ENCODE measurements at places on chromosomes 3 and 15.

DNA sequence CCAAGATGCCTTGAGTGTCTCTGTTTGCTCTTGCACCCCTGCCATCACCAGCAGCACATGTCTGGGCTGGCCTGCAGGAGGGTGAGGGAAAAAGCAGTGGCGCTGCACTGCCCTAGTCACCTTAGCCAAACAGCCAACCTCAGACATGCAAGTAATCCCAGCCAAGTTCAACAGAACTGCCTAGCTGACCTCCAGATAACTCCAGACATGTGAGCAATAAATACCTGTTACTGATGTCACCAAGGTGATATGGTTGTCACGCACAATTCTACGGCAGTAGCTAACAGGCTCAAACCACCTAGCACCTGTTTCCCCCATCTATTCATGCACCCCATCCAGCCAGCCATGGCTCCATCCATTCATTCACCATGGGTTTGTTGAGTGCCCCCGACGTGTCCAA is 99.9 kb downstream of the SRGAP3 start:
- no peak for DNase-seq

- no peak for DNase-seq
Measured at GRCh38 chr15:93428807-93429351, 339.9 kb upstream of the RGMA start.

DNA sequence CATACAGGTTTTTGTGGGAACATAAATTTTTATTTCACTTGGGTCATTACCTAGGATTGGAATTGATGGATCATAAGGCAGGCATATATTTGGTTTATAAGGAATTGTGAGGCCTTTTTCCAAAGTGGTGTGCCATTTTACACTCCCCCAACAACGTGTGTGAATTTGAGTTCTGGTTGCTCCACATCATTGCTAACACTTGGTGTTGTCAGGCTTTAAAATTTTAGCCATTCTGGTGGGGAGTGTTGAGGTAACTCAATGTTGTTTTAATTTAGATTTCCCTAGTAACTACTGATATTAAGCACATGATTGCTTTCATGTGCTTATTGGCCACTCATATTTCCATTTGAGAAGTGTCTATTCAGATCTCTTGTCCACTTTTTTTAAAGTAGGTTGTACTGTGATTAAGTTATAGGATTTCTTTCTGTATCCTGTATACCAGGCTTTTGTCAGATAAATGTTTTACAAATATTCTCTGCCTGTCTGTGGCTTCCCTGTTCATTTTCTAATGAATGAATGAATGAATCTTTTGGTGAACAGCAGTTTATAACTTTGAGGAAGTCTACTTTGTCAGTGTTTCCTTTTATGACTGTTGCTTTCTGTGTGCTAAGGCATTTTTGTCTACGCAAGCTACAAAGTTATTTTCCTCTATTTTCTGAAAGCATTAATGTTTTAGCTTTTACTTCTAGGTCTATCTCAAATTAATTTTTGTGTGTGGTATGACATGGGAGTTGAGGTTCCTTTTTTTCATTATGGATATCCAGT is 17.9 kb upstream of the NR2C2 start:
- no peak for DNase-seq

DNA sequence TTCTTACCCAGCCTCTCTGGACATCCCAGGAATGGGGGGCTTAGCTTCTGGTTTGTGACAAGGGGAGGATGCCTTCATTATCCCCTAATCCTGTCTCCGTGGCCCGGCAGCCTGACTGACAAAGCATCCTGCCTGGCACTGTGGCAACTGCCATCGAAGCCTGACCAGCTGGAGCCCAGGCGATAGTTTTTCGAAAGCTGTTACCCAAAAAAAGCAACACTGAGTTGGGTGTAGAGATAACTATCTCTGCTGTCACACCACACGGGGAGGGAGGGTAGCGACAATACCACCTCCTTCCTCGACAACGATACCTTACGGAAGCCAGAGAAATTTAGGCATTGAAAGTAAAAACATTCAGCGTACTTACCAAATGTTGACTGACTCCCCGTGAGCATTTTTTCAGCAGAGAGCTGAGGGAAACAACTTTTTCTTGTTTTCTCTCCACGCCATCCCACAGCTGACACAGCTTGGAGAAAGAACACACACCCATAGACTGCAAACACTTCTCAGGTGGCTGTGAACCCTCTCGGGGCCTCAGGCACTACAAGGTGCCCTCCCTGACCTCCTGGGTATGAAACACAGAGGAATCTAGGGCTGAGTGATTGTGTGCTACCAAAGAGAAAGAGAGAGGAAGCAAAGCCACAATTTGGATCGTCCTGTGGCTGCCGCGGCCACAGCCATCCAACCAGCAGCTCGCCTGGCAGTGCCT is 361.9 kb upstream of the ICE2 start:
- DNase-seq, result no peak

- DNase-seq, result no peak
Measured at GRCh38 chr3:50811893-50812292, 137.2 kb downstream of the DOCK3 start.

DNA sequence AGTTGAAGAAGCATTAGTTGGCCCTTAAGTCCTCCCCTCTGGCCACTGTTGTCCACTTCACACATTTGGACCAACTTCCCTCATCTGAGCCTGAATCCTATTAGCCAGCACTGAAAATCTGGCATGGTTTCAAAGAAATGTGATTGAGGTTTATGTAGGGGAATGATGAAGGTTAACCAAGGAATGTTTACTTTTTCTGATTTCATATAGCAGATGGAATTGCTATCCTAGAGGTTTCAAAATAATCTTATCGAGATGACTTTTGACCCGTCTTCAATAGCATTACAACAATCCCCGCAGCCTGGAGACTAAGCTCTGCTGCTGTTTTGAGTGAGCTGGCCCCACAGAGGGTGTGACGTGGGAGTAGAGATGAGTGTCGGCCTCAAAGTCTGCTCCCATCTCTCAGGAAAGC is 200.8 kb upstream of the IL12A start:
- no peak for DNase-seq

- no peak for DNase-seq
Measured at GRCh38 chr15:60740787-60741354, 261.9 kb upstream of the ICE2 start.

DNA sequence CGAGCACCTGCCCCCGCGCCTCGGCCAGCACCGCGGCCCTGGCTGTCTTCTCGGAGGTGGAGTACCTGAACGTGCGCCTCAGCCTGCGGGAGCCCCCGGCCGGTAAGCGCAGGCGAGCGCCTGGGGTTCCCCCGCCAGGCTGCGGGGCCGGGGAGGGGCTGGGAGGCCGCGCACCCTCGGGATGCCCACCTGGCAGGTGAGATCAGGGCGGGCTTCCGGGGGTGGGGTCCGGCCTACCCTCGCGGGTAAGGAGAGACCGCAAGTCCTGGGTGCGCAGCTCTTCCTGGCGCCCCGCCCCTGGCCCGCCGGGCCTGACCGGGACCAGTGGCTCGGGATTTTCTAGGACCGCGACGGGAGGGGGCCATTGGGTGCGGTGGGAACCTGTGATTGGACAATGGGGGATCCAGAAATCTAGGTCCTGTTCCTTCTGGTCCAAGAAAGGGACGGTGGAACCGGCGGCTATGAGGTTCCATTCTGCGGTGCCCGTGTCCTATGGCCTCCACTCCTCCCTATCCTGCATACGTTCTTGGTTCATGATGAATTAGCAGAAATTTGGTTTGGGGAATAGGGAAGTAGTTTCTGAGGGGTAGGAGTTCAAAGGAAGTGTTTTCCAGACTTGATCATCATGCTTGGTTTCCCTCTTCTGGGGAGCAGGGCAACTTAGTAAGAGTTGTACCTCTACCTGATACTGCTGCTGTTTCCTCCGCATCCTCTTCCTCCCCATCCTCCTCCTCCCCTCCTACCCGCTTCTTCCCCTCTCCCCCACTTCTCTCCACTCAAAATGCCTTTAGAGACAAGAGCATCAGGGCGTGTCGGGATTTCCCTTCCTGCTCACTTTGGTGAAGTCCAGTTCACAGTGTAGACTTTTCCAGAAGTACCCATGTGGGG is 808 bp downstream of the ARRDC4 start:
- no peak for DNase-seq

DNA sequence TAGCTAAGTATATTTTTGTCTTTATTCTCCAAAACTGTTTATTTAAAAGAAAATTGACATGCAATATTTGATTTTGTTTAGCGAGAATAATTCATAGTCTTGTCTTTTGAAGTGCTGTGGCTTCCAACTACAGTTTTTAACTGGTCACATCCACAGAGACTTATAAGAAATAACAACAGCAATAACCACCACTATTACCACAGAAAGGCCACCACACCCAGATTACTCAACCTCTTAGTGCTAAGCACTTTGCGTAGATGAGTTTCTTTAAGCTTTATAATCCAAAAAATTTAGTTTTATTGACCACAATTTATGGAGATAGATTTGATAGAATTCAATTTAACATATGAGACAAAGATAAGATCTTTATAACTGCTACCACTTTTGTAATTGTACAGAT is 468.4 kb upstream of the UBE2E2 start:
- DNase-seq, result no peak

- DNase-seq, result no peak
Measured at GRCh38 chr3:178044320-178044719, 491.9 kb upstream of the KCNMB2 start.

DNA sequence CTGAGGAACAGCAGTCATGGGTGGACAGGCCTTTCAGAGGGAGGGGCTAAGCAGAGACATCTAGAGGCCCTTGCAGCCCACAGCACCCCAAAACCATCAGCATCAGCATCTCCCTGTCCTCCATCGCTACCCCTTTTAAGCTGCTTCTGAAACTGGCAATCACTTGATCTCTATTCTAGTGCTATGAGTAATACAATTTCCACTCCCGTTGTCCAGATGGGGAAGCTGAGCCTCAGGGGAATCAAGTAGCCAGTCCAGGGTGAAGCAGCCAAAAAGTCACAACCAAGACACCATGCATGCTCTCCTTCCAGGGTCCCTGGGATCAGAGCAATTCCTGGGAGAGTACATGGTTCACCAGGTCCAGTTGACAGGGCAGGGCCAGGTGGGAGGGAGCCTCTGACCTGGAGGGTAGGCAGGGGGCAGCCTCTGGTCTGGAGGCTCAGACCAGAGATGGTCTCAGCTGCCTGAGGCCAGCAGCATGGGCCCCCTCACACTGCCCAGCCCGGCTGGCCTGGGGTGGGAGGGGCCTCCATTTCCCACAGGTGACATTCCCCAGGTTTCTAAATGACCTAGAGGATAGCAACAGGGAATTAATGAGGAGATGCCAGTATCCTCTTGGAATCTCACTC is 30.0 kb downstream of the KLHL25 start:
- DNase-seq, result no peak
